ENCODE measurements at places on chromosomes 3 and 15.

GRCh38 chr3:140584549-140584948, 93.3 kb upstream of the TRIM42 start:
- DNase-seq = no peak

- no peak for DNase-seq
Observed at GRCh38 chr15:77312523-77312922, 107.4 kb downstream of the PEAK1 start.

GRCh38 chr3:5444253-5444652, 256.7 kb downstream of the EDEM1 start:
- no peak for DNase-seq

- DNase-seq = no peak
Observed at GRCh38 chr3:58609990-58610389, 32.8 kb upstream of the FAM107A start.

DNA sequence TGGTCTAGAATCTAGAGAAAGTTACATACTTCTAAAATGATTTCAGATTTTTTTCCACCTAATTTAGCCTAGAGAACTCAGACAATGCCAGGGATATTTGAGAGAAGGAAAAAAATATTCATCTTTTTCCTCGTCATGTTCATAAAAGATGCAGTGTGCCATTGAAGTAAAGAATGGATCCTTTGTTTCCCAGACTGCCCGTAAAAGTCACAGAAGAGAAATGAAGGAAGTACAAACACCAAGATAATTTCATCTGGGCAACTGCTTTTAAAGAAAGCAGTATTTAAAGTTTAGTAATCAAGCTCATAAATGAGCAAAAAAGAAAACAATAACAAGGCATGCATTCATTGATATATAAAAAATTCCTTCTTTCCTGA, 47.2 kb downstream of the TTC23 start:
- DNase-seq = no peak

DNA sequence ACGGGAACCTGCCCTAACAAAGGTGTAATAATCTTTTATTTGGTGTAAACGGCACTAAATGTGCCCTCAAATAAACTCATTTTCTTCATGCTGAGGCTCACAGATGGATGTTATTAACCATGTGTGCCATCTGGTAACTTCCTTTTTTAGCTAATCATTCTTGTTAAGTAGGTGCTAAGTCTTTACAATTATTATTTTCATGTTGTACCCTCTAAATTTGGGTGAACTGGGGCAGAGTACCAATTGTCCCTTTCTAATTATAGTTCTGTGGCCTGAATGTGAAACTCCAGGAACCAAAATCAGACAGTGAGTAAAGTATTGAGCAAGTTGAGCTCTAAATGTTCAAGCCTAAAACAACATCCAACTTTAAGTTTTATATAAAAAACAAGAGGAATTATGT, 220.7 kb upstream of the CADM2 start:
- DNase-seq = no peak

GRCh38 chr15:44308415-44308814, 19.9 kb downstream of the GOLM2 start:
- peak; percentile 70 for DNase-seq

DNA sequence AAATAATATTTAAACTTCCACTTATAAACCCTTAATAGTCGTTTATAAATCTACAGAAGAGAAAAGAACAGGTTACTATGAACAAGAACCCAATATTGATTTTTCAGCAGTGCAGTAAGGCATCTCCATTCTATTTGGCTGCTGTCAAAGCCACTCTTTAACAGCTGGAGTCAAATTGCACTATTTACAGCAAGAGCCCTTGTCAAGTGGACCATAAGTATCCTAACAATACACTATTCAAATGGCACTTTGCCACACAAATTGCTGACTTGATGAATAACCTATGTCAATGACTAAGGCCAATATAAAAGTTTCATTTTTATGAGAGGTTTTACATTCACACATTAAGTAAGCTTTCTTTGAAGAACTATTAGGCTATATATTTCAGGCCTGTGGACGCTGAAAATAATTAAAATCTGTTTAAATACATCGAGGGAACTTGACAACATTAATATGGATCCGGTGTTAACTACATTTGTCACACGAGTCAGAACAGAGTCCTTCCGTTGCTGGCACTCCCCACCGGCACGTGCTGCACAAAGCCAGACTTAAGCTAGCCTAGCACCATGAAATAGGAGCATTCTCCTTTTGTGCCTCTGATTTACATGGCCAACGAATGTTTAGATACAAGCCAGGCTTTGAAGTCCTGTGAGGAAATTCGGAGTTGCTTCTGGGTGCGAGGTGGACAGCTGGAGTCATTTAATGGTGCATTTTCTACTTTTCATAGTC, 100.5 kb downstream of the WDR72 start:
- no peak for DNase-seq

DNA sequence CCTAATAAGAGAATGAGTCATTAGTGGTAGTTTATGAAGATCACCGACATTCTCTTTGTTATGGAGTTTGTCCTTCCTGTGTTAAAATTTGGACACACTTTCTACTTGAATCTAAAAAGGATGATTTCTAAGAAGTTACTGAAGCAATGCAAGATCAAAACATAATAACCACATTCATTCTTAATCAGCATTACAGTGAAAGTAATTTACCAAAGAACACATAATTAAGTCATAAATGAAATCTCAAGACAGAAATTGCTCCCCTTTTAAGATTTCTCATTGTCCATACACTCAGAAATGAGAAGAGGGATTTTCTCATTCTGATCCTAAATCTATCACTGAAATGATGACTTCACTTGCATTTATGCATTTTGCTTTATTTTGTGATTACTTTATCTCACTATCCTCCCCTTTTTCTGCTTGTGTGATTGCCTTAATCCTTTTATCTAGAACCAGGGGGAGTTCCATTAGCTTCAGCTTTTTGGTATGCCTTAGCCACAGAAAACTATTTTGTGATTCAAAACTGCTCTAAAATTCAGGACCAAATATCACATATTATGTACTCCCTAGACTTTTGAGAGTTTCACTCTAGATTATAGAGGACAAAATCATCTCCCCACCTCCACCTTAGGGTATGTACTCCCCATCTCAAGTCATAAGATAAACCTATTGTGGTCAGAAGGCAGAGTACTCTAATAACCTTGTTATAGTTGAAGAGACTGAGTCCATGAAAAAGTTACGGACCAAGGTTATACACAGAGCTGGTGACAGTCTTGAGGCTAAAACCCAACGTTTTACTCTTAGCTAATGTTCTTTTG, 817.6 kb upstream of the CFAP20DC start:
- DNase-seq = no peak

DNA sequence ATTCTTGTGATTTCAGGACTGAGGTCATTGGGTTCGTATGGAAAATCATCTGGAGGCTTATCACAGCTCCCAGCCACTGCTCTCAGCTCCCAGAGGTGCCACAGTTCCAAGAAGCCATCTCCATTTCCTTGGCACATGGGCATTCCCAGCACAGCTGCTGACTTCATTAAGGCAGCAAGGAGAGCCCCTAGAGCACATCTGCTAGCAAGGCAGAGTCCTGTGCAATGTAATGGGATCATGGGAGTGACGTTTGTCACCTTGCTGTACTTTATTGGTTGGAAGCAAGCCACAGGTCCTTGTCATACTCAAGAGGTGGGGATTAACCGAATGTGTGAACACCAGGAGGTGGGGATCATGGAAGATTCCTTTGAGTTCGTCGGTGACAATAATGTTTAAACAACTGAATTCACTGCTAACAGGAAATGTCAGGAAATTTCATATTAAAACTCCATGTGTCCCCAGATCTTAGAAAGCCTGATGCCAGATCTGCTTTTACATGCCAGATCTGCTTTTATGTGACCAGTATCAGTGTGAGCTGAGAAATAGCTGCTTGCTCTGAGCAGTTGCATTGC, 148.8 kb downstream of the GABRG3 start:
- no peak for DNase-seq

DNA sequence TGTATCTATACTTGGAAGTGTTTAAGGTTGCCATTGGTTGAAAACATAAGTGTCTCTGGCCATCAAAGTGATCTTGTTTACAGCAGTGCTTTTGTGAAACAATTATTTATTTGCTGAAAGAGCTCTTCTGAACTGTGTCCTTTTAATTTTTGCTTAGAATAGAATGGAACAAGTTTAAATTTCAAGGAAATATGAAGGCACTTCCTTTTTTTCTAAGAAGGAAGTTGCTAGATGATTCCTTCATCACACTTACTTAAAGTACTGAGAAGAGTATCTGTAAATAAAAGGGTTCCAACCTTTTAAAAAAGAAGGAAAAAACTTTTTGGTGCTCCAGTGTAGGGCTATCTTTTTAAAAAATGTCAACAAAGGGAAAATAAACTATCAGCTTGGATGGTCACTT, 19.7 kb downstream of the B3GNT5 start:
- DNase-seq = no peak

Data from activated CD8-positive, alpha-beta memory T cell treated with anti-CD3 and anti-CD28 coated beads for 24 hours (primary cell).